ENCODE measurements at places on chromosomes 3 and 15.

DNA sequence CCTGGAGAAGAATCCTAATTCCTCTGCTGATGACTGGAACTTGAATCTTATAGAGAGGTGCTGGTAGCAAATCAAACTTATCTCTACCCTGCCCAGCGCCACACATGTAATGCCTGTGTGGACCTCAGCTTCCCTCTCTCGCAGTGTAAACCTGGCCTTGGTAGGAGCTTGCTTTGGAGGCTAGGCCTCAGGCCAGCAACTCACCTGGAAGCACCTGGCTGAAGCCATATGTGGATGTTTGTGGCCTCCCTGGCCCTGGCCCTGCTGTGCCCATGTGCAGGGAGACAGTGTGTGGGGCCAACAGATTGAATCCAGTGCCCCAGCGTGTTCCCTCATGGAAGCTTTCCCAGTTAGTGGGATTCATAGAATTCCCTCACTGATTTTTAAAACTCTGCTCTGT lies 8.4 kb downstream of the TTC21A start:
- DNase-seq: no peak

- no peak for DNase-seq
Observed at GRCh38 chr15:37093480-37094332, 6.6 kb downstream of the MEIS2 start.

- no peak for DNase-seq
Observed at GRCh38 chr3:28218071-28218916, 23.1 kb upstream of the CMC1 start.

DNA sequence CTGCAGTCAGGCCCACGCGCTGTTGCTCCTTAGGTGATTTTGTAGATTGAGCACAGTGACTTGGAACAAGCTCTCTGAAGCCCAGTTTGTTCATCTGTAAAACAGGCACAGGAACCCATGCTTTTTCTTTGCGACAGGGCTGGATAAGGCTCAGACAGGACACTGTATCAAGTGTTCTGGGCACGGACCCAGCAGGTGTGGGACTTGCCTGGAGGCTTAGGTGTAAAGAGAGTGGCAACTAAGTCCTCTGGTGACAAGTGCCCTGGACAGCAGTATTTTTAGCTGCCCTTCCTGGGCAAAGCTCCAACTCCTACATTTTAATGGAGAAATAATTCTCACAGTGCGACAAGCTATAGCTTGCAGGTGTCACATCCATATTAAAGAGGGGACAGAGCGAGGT lies 32.2 kb downstream of the CD276 start:
- no peak for DNase-seq
